ENCODE measurements at places on chromosomes 1 and 21.

DNA sequence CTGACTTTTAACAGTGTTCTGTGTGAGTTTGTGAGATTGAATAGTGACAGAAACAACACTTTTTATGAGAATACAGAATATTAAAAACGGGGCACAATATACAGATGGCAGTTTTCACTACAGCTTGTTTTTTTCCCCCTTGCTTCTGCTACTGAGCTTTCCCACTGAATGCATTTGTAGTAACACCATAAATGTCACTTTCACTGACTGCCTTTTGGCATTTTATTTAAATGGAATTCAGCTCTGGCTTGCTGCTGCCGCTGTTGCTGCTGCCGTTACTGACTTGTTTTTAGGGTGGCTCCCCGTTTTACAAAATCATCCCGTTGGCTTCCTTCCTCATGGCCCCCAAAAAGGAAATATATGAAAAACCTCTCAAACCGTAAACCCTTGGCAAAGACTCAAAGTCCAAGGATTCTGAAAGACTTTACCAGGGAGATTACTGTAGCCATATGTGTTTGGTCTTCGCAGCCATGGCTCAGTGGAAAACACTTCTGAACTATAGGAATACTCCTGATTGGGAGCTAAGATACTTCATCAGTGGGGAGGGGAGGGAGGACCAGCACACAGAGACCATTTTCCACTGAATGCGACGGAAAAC lies 151.0 kb downstream of the NUF2 start:
- DNase-seq: no peak

DNA sequence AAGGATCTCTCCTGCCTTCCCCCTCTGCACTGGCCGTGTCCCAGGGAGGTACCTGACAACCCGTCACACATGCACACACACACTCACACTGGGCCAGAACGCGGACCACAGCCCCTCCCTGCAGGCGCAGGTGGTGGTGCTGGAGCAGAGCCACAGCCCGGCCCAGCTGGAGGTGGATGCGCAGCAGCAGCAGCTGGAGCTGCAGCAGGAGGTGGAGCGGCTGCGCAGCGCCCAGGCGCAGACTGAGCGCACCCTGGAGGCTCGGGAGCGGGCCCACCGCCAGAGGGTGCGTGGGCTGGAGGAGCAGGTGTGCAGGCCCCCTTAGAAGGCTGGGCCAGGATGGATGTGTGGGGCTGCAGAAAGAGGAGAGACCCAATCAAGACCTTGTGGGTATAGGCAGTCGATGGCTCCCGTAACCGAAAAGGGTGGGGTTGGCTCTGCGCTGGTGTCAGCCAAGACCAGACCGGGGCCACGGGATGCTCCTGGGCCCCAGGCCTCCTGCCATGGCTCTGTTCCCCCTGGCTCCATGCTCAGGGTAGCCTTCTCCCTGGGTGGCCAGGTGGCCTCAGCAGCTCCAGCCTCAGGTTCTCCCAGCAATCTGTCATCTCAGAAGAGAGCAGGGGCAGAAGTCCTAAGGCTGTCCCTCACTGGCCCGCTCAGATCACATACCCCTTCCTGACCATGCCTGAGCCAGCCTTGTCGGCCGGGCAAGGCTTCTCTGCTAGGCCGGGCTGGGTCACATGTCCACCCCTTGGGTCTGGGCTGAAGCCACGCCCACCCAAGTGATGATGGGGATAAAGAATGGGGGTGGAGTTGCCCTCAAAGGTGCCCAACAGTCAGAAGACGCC lies 8.9 kb downstream of the MFAP2 start:
- no peak for DNase-seq

DNA sequence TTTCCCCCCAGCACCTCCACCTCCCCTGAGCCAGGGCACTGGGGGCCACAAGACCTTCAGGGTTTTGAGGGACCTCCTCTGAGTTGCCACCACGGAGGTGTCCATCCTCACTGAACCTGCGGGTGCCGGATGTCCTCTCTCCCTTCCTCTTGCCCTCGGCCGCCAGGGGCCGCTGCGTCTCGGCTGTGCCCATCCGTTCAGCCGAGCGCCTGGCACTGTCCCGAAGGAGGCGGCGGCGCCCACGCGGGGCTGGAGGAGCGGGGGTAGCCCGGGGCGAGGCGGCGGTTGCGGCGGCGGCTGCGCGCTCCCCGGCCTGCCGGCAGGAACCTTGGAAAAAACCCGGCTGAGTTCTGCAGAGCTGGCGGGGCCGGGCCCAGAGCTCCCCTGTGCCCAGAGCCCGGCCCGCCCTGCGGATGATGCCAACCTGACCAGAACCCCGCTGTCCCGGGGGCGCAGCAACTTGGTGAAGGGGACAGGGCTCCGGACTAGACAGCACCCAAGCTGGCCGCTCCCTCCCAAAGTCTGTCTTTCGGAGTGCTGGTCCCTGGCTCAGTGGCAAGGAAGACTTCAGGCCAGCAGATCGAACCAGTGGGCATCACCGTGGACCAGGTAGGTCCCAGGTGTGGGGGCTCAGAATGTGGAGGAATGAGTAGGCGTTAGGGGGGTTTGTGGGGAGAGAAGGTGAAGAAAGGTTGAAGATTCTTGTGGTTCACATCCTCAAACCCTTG lies 3.7 kb upstream of the PPM1J start:
- DNase-seq: peak; percentile 89

DNA sequence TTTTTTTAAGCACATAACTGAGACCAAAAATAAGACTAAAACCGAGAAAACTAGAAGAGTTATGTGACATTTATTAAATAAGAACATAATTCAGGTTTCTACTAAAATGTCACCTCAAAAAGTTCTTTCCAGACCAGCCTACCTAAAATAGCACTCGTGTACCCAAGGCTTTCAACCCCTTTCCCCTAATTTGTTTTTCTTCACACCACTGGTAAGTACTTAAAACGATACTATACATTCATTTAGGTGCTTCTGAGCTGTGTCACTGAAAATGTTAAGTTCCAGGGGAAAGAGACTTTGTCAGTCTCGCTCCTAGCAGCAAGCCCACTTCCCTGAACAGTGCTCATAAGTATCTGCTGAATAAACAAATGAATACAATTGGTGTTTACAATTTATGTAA lies 6.8 kb downstream of the RRAGC start:
- DNase-seq: peak; percentile 14

DNA sequence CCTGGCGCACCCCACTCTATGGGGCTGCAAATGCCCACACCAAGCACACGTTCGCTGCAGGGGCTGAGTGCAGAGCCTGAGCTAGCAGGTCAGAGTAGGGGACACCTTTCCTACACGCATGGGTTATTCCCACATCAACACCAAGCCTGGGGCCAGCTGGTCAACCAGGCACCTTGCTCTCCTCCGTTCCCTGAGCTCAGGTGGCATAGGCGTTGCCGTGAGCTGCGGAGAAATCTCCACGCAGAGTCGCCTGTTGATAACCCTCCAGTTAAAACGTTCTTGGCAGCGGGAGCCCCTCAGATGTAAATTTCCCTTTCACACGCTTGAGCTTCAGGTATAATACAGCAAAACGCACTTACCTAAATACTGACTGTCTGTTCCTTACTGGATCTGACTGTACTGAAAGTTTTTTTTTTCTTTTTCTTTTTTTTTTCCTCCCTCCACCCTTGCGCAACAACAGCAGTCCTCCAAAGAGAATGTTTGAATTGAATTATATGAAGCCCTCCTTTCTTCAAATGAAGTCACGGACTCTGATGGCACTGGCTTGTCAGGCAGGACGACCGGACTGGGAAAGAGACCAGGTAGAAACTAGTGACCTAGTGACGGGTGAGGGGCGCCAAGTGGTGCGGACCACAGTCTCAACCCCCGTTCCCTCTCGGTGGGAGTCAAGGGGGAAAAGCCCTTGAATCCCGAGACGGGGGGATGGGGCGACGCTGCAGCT lies 2.1 kb downstream of the BRINP3 start:
- no peak for DNase-seq

DNA sequence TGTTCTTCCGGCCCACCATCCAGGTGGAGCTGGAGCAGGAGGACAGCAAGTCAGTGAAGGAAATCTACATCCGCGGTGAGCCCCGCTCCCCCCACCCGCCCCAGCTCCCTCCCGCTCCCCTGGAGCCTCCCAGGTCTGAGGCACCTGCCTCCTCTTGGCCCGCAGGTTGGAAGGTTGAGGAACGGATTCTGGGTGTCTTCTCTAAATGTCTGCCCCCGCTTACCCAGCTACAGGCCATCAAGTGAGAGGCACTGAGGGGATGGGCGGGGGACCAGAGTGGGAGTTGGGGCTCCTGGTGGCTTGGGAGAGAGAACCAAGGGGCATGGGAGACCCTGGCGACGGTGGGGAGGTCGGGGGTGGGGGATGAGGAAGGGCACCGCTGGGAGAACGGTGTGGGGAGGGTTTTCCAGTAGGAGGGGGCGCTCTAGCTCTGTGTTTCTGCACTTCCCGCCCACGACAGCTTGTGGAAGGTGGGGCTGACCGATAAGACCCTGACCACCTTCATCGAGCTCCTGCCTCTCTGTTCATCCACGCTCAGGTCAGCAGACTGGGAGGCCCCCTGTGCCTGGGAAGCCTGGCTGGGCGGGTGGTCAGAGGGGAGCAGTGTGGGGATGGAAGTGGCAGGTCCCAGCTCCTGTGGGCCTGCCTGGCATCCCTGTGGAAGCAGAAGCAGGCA lies 4.2 kb downstream of the LRRC71 start:
- DNase-seq: no peak

DNA sequence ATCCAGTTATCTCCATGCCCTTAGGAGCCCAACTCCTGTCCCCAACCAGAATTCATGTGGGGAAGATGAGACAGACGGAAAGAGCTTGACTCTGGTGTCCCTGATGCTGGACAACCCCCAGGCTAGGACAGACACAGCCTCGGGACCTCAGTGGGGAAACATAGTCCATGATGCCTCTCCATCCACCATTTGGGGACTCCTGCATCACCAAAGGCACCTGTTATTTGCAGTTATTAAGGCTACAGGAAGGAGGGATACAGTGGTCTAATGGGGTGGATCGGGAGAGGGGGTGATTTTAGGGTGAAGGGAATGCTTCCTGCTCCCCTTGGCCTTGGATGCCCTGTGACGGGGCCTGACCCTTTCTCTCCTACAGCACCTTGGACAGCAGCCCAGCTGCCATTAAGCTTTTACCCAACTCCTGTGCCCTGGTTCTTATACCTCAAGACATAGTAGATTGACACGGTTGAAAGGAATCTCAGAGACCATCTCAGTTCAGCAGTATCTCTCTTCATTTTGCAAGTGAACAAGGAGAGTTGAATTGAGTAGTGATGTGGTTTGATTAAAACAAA lies 111.6 kb downstream of the MATN1 start:
- DNase-seq: no peak

- DNase-seq: no peak
These were observed 113.1 kb downstream of the PCP4 start for GRCh38 chr21:39980241-39980820.

GRCh38 chr1:232238009-232238408 lies 391.9 kb downstream of the SIPA1L2 start:
- DNase-seq: no peak

GRCh38 chr1:69497441-69498221 lies 70.1 kb upstream of the LRRC7 start:
- no peak for DNase-seq

GRCh38 chr1:101205457-101205856 lies 31.4 kb upstream of the S1PR1 start:
- DNase-seq: no peak

- DNase-seq: no peak
These were observed 1528.0 kb downstream of the BRINP3 start for GRCh38 chr1:188949701-188950100.

DNA sequence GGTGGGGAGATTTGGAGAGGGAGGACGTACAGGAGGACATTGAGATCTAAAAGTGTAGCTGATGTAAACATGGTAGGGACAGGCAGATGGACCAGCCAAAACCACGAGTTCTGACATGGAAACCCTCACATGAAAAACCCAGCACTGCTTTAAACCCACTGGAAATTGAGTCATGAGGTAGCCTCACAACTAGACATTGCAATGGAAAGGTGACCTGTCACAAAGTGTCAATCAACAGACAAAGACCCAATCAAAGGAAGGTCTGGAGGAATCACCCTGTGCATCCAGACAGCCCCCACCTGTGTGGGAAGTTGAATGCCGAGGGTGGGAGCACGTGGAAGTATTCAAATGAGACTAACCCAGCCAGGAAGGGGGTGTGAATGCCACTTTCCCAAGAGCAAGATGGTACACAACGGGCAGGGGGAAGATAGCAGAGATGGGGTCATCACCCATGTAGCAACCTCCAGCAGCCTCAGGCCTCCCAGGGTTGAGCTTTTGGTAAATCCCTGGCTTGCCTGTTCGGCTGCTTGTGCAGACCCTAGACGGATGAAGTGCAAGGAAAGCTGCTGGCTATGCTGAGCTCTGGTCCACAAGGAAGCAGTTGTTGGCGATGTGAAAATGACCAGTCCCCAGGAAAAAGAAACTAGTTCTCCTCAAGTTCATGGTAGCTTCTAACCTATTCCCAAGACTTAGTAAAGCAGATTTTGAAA lies 5.6 kb downstream of the FCMR start:
- peak; percentile 22 for DNase-seq

DNA sequence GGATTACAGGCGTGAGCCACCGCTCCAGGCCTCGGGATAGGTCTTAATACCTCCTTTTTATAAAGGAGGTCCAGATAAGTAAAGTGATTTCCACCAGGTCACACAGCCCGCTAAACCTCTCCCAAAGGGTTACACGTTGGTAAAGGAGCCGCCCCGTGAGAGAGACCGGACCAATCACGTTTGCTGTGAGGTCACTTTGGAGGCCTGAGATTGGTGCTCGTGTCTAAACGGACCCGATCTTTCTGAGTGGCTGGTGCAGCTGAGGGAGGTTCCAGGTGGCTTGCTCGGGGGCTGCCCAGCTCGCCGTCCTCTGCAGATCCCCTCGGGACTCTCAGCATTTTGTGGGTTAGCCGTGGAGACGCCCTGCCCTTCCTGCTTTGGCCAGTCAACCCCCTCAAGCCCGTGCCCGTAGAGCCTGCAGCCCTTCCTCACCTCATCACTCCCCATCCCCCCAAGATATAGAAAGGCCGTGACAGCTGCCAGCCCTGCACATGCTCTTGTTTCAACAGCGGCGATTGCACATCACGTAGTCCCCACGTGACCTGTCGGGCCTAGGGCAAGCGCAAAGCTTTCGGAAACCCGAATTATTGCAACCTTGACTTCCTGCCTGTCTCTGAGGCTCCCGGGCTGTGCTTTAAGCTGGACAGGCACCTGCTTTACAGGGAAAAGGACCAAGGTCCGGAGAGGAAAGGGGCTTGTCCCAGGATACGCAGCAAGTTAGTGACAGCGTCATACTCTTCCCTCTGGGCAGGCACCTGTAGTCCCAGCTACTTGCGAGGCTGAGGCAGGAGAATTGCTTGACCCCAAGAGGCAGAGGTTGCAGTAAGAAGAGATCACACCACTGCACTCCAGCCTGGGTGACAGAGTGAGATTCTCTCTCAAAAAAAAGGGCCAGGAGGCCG lies 5.0 kb upstream of the COA7 start:
- DNase-seq: peak; percentile 88

DNA sequence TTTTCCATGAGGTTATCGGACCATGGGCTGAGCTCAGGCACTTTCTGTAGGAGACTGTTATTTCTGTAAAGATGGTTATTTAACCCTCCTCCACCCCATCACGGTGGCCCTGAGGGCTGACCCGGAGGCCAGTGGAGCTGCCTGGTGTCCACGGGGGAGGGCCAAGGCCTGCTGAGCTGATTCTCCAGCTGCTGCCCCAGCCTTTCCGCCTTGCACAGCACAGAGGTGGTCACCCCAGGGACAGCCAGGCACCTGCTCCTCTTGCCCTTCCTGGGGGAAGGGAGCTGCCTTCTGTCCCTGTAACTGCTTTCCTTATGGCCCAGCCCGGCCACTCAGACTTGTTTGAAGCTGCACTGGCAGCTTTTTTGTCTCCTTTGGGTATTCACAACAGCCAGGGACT lies 2.6 kb upstream of the CCDC28B start:
- DNase-seq: no peak

All from stimulated activated CD4-positive, alpha-beta T cell treated with anti-CD3 and anti-CD28 coated beads, Interleukin-15, amount 100 ng/mL, for 24 hours (primary cell).